ENCODE measurements at places on chromosomes 1 and 21. TPM values are rescaled to one million over a fixed set of nuclear protein-coding genes. Genes with fewer than 3 reads are reported as not detected.

DNA sequence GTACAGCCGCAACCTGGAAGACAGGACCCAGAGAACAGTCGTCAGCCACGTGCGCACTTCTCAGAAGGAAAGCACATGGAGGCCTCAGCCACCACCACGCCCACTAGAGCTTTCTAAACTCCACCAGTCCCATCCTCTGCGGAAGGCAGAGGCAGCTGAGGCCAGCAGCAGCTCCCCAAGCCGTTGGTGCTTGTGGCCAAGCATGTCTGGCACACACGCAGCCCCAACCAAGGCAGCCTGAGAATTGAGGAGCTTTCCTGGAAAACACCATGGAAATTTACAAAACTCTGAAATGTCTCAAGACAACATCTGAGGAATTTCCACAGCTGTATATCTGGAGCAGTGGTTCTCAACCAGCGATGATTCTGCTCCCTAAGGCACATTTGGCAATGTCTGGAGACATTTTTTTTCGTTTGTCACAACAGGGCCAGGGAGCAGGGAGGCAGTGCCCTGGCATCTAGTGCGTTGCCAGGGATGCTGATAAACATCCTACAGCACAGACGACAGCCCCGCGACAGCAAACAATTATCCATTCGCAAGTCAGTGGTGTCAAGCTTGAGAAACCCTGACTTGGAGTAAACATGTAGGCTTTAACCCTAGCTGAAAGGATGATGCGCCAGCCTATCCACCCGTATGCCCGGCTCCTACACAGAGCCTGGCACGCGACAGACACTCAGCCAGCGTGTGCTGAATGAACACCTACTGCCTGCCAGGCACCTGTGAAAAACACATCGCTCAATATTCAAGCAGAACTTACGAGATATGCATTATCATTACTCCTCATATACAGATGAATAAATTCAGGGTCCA is 24.7 kb downstream of the NPHP4 start:
- DNase-seq: no peak

DNA sequence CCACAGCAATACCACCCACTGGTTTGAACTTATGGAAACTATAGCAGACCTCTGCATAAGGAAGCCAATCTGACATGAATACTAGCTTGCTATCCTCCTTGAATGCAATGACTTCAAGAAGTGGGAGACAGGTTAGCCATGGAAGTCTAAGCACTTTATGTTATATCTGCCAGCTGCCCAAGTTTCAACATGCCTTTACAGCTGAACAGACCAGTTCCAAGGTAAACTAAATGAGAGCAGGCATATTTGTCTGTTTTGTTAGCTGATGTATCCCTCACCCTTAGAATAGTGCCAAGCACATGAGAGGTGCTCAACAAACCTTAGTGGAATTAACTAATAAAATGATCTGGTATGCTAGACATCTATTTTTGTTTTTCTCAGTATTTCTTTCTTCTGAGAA is 65.1 kb downstream of the ALG14 start:
- no peak for DNase-seq

DNA sequence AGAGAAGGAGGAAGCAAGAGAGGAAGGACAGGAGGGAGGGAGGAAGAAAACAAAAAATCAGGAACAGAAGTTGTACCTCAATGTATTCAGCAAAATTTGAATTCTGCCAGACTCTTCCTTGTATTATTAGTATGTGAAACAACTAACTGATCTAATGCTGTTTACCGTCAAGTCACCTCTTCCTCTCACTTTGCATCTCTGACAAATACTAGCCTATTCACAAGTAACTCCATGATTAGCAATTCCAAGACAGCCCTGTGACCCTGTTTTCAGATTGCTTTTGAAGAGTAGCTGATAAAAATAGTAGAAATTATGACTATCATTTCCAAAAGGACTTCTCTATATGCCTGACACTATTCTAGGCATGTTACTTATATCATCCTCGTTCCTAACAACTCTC is 445.4 kb downstream of the NEGR1 start:
- DNase-seq: no peak

DNA sequence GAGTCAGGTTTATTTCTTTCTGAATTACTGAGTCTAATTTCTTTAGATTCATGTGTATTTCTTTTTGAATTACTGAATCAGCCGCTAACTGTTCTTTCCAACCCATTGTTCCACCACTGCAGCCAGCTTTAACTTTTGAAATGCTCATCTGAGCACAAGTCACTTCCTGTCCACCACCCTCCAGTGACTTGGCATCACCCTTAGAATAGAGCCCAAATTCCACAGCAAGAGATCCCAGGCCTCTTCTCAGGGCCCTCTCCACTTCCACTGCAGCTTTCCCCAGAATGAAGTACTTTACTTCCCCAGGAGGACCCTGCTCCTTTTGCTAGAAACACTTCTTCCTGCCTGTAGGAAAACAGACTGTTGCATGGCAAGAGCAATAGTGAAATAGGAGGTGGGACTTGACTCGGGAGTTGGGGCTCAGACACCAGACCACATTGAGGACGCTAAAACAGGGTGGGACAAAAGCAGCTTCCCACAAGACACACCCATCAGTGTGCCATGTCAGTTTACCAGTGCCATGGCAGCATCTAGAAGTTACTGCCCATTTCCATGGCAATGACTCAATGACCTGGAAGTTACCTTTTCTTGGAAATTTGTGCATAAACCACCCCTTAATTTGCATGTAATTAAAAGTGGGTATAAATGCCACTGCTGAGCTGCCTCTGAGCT is 56.5 kb upstream of the ADAR start:
- no peak for DNase-seq

GRCh38 chr1:15765495-15766194 is 7.0 kb downstream of the FBLIM1 start:
- DNase-seq: no peak

GRCh38 chr1:20008391-20008841 is 29.0 kb upstream of the PLA2G2A start:
- DNase-seq: no peak

DNA sequence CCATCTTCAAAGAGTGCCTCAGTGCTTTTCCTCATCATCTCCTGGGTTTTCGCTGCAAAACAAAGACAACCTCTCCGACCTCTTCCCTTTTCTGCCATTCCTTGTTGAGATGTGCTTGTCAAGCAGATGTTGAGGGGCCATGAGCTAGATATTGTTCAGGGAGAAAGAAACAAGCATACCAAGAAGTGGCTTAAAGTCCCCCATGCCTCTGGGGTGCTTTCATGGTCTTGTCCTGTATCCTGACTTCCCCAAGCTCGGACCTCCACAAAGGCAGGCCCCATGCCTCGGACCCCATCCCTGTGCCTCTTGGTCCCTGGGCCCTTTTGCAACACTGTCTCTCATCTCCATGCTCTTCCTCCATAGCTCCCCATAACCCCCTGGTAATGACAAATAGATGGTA is 103.8 kb downstream of the C1orf94 start:
- no peak for DNase-seq

DNA sequence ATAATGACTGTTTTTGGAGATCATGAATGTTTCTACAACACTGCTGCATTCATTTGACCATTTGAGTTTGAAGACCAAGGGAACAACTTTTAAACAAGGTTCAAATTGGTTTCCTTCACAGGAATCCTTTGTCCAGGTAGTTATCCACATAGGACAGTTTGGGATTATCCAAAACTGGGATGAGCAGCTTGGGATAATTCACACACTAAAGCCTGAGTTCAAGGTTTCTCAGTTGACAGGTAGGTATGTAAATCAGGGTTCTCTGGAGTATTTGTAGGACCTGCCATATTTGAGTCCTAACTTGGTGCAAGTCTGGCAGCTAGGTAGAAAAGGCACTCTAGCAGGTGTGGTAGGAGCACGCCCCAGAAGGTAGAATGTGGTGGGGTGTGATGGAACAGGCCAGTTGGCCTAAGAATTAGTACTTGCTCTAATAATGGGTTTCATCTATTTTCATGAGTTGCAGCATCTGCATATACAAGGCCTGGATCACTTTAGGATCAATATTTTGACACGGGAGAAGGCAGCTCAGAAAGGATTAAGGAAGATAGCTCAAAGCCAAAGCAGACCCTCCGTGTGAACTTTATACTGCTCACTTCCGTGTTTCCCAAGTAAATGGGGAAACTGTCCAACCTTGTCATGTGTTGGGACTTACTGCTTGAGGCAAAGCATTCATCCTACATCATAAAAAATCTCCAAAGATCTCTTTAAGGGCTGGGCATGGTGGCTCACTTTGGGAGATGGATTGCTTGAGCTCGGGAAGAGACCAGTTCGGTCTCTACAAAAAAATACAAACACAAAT is 14.1 kb upstream of the RAB42 start:
- no peak for DNase-seq

- no peak for DNase-seq
Measured at GRCh38 chr1:23470282-23471070, 13.5 kb downstream of the ASAP3 start.

DNA sequence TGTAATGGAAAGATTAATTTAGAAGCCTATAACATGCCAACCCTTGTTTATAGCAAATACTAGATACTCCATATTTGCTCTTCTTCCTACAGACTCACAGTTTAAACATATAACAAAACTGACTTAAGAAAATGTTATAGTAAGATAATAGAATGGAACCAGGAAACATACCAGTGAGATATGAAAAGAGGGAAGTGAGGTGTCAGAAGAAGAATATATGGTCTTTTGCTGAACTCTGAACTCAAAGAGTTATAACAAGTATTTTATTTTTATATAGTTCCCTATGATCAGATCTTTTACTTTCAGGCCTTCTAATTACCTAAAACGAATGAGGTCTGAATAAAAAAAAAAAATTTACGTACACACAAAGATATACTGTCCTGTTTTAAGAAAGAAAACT is 20.9 kb downstream of the TMED5 start:
- no peak for DNase-seq

DNA sequence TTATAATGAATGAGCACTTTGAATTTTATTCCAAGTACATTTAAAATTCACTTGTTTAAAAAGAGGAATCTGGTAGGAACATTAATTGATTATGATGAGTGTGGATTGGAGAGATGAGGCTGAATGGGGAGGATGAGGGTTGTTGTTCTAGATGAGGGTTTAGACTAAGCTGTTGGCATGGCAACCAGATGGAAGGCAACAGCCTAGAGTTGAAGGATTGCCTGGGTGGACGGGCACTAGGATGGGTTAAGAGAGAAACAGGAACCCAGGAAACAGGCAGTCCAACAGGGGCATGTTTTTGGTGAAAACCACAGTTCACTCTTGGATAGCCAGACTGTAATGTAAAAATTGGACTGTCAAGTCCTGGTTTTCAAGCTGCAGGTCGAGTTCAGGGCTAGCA is 125.5 kb downstream of the CHRM3 start:
- DNase-seq: no peak

- DNase-seq: no peak
Measured at GRCh38 chr1:180563026-180563827, 4.5 kb downstream of the OVAAL start.

GRCh38 chr1:232473324-232473723 is 156.6 kb downstream of the SIPA1L2 start:
- DNase-seq: no peak

- no peak for DNase-seq
Measured at GRCh38 chr1:203944651-203945404, 83.4 kb downstream of the SNRPE start.

GRCh38 chr21:25608044-25608737 is 910 bp upstream of the MRPL39 start:
- DNase-seq: peak; percentile 83

GRCh38 chr21:45388011-45388521 is 16.9 kb upstream of the COL18A1 start:
- no peak for DNase-seq

- DNase-seq: no peak
Measured at GRCh38 chr1:99181892-99182291, 82.4 kb upstream of the PLPPR4 start.

DNA sequence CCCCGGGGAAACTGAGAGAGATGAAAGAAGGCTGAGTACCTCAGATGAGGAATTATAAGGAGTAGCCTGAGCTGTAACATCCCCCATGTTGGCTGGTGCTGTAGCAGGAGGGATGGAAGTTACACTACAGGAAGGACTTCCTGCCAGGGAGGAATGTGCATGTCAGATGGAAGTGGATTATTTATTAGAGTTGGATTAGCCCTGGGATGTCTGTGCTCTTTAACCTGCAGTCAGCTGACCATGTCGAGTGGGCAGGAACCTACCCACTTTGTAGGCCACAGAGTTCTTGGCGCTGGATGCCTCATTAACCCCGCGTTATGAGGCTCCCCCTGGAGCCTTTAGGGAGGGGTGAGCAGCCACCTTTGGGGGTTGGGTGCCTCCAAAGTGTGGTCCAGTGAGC is 757 bp upstream of the SEMA4A start:
- DNase-seq: no peak

DNA sequence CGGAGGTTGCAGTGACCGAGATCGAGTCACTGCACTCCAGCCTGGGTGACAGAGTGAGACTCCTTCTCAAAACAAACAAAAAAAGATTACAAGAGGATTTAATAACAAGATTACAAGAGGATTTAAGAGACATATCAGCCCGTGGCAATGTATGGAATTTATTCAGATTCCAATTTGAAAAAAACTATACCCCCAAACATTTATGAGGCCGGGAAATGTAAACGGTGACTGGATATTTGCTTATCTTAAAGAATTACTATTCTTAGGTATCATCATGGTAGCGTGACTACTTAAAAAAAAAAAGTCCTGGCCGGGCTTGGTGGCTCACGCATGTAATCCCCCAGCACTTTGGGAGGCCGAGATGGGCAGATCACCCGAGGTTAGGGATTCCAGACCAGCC is 21.2 kb upstream of the ELK4 start:
- no peak for DNase-seq

GRCh38 chr1:174920093-174920492 is 79.7 kb upstream of the CACYBP start:
- DNase-seq: no peak

GRCh38 chr1:110463725-110464124 is 12.8 kb downstream of the PROK1 start:
- DNase-seq: no peak

- no peak for DNase-seq
Measured at GRCh38 chr1:236800002-236800620, 5.0 kb downstream of the MTR start.

DNA sequence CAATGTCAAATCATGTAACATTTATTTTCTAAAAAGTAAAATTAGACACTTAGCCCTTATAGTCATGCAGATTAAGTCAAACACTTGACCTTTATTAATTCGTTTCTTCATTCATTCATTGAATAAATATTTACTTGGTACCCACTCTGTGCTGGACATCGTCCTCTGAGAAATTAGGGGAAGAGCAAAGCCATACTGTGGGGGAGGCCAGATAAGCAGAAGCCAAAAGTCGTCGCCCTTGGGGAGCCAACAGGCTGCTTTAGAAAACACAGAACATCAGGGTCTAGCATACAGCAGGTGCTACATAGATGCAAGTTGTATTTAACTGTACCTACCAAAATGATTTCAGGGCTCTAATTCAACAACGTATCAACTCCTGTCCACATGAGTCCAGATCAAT is 66.1 kb upstream of the PROX1 start:
- DNase-seq: no peak

GRCh38 chr1:11307852-11308251 is 34.9 kb downstream of the UBIAD1 start:
- DNase-seq: no peak

- DNase-seq: no peak
Measured at GRCh38 chr21:46256501-46256994, 28.0 kb upstream of the LSS start.

RBBP5 gene
- 20.3 TPM for total RNA-seq

ARHGEF16 gene
- total RNA-seq: not detected

SPRR2G gene
- not detected for total RNA-seq

GBP5 gene
- total RNA-seq: 261 TPM

DESI2 gene
- 29.1 TPM for total RNA-seq

OXCT2 gene
- total RNA-seq: 0.32 TPM

SLC1A7 gene
- not detected for total RNA-seq

KCNJ9 gene
- not detected for total RNA-seq

All from activated CD8-positive, alpha-beta T cell treated with anti-CD3 and anti-CD28 coated beads, Interleukin-2, amount 10 ng/mL, durations not matched to agents 7 days and 5 days (primary cell).